ENCODE measurements at places on chromosomes 13 and 19.

- DNase-seq = no peak
These were observed 94.5 kb upstream of the MRI1 start for GRCh38 chr19:13669780-13670355.

DNA sequence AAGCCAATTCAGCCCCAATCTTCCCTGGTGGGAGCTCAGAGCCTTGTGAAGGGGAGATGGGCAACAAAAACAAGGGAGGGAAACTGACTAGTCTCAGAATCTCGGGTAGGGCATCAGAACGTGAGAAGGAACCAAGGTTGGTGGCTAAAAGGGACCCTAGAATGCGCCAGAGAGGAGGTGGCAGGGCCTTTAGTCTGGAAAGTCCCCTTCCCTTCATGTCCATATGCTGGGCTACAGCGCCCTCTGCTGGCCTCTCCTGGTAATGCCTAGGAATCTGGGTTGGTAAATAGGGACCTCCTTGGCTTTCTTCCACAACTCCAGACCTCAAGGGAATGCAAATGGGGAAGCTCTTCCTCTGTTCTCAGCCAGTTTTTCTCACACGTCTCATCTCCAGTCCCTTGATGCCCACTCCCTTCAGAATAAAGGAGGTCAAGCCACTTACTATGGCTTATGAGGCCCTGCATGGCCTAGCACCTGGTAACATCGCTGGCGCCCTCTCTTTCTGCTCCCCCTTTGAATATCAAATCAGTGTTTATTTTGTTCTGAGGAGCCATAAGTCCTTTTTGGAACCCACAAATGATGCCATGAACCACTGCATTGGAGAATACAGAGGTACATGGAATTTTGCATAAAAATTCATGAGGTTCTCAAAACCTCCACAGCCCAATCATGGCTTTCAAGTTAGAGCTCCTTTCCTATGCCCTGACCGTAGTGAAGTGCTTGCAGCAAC is 1.4 kb upstream of the CCDC97 start:
- no peak for DNase-seq

DNA sequence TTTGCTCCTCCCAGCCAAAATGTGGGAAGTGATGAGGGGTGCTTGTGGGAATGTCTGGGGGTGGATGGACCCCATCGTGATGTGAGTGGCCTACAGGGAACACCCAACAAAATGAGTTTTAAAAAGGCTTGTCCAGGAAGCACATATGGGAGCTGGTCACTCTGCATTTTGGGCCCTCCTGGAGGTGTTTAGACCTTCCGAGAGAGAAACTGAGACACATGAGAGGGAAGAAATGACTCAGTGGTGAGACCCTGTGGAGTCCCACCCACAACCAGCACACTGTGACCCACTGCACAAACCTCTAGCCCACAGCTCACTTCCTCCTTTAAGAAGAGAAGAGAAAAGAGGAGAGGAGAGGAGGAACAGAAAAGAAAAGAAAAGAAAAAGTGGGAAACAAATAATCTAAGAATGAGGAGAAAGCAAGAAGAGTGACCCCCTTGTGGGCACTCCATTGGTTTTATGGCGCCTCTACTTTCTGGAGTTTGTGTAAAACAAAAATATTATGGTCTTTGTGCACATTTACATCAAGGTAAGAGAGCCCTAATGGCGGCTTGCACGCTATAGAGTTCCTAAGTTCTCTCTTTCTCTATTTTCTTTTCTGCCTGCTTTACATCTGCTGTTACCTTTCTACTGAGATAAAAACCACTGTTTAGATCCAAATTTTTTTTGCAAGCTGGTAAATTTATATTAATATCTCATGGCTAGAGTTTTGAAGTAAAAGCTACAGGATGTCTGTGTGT is 13.3 kb upstream of the LILRB1 start:
- DNase-seq = no peak

GRCh38 chr13:112172017-112172416 is 105.1 kb downstream of the SOX1 start:
- DNase-seq = no peak

DNA sequence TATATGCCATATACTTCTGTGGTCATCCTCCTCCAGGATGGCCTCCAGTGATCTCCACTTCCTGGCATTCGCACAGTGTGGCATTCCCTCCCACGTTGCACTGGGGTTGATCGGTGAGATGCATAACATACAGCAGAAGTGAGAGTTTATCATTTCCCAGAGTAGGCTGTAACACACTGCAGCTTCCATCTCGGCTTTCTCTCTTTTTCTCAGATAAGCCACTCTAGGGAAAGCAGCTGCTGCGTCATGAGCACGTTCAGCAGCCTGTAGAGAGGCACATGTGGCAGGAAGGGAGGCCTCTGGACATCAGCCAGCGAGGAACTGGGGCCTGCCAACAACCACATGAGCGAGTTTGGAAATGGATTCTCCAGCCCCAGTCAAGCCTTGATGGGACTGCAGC is 807.1 kb downstream of the DIAPH3 start:
- no peak for DNase-seq

DNA sequence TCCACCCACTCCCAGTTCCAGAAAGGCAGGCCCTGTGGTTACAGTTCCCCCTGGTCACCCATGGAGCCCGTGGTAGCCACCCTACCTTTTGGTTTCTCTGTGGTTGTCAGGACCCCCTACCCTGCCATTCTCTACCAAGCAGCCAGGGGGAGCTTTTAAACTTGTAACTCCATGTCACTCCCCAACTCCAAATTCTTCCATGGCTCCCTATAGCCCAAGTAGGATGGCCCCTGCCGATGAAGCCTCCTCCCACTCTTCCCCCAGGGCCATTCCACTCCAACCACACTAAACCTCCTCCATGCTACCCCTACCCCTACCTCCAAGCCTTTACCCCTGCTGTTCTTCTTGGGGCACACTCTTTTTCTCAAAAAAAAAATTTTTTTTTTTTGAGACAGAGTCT is 2.2 kb downstream of the S1PR2 start:
- no peak for DNase-seq

GRCh38 chr13:95813139-95813538 is 136.2 kb downstream of the DNAJC3 start:
- no peak for DNase-seq

- DNase-seq = no peak
These were observed at the start of gene HSPB6 for GRCh38 chr19:35756377-35757230. Gene HSPB6, minus strand, starts transcription at chr19:35757029. Its CDS starts 21 bp downstream, at chr19:35757008.

DNA sequence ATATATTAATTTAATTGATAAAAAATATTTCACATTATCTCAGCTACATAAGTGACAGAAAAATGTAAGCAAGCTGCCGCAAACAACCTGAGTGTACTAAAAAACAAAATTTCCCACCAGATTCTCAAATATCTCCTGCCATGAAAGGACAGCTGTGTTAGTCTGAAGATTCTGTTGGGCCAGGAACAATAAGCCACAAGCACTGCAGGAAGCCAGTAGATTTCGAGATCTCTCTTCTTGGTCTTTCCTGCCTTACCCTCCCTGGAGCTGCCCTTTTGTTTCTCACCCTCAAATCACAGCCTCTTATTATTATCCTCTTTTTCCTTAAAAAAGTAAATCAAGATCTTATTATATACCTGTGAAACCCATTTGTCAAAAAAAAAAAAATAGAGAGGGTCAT is 165.6 kb downstream of the EFNB2 start:
- no peak for DNase-seq

DNA sequence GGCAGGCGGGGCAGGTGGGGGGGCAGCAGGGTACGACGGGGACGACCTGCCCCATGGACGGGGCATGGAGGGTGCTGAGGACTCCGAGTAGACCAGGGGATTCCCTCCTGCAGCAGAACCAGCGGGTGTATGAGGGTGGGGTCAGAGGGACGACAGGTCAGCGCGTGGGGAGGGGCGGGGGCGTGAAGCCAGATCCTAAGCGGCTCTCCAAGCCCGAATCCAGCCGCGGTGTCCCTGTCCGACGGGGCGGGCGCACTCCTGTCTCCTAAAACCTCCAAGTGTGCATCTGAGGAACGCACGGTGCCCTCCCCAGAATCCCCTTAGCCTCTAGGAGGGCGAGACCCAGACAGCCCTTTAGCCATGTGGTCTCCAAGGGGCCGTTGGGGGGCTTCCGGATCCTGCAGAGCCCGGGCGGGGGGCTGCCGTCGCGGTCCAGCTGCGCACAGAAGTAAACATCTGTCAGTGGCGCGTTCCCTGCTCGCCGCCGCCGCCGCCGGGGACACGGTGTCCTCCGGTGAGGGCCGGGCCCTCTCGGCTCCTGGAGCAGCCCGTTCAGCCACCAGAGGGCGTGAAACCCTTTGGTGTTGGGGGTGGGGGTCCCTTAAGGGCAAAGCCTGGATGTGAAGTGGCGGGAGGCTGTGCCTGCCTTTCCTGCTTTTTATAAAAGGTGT is 730 bp downstream of the NRTN start:
- peak; percentile 53 for DNase-seq

DNA sequence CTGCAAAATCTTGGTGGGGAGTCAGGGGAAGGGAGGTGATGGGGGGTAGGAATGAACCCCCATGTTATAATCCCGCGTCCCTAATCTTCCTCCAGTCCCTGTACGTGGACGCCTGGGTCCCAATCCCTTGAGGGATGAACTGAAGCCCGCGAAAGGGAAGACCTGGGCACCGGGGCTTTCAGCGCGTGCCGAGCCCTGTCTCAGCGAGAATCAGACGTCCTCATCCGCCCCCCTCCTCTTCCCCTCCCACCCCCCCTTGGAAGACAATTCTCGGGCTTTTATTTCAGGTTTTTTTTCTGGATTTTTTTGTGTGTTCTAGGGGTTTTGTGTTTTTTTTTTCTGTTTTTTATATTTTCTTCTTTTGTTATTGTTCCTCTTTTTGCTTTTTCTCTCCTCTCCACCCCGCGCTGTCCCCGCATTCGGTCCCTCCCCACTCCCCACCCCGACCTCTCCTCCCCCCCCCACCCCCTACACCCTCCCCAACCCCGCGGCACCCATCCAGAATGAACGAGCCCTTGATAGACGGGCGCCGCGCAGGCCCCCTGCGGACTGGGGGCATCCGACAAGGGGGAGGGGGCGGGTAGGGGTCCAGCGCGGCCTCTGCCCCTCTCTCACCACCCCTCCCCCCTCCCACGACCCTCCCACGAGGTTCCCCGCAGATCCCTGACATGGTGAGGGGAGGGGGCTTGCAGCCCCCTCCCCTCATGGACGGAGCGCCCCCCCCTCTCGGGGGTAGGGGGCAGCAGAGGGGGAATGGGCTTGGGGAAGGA is 10.3 kb downstream of the C19orf81 start:
- no peak for DNase-seq

DNA sequence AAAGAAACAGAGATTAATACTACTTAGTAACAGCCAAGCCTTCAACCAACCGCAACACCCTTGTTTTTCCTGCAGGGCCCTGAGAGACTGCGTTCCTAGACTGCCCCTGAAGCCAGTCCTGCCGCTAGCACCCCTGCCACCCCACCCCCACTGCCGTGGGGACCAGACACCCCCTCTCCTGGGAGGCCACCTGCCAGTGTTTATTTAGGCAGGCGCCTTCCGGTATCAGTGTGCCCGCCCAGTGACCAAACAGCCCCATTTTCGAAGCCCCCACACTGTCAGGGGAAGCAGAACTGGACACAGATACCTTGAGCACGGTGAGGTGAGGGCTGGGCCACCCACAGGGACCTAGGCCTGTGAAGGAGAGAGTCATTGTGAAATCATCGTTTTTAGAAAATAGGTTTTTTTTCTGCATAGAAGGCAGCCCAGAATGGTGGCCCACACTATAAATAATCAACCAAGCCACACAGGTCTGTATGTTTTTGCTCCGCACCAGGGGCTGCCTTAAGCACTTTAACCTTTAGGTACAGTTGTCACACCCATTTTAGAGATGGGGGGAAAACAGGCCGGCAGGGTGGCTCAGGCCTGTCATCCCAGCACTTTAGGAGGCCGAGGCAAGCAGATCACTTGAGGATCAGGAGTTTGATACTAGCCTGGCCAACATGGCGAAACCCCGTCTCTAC is 3.5 kb upstream of the TLE5 start:
- peak; percentile 74 for DNase-seq

DNA sequence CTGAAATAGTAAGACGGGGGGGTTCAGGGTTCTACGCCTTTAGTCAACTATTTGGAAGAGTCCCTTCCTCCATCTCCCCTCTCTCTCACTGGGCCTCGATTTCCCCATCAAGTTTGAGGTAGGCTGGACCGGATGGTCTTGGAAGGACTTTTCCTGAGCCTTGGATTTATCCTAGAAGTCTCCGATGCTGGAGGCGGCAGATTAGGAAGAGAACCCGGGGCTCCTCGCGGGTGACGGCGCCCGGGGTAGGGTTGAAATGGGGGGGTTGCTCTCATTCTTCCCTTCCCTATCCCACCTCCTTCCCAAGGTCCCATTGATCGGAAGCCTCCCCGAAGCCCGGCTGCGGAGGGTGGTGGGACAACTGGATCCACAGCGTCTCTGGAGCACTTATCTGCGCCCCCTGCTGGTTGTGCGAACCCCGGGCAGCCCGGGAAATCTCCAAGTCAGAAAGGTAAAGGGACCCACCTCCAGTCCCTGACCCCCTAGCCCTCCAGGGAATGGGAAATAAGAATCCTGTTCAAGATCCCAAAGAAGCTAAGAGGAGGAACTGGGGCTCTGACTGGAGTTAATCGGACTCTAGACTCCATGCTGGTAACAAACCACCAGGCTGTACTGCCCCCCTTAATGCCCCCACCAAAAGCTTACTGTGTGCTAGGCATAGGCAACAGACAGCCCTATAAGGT is 781 bp downstream of the QPCTL start:
- peak; percentile 67 for DNase-seq

DNA sequence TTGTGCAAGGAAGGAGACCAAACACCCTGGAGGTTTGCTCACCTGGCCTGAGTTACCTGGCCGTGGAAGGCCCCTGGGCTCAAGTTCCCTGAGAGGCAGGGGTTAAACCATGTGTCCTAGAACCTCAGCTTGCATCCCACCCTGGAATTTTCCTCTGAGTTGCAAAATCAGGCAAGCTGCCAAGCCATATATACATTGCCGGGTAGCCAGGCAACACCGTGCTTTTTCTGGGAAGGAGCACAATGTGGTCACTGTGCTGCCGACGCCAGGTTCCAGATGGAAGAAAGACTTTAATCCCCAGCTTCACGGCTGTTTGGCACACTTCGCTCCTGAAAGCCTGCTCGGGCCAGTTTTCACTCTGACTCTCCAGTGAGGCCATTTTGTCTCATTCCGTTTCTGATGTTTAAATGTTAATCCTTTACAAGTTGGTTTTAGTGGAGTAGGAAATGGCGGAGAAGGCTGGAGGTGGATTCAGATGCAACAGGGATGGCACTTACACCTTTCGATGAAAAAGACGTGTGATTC is 60.1 kb upstream of the PEG3 start:
- no peak for DNase-seq

- DNase-seq = no peak
These were observed 69.8 kb downstream of the TSHZ3 start for GRCh38 chr19:31279436-31279765.
